Left kidney (tissue), 8 donors: ENCODE measurements at places on chromosomes 2 and 18.

- DNase-seq = no peak
Observed at GRCh38 chr2:160515120-160515519, 21.5 kb upstream of the RBMS1 start.

DNA sequence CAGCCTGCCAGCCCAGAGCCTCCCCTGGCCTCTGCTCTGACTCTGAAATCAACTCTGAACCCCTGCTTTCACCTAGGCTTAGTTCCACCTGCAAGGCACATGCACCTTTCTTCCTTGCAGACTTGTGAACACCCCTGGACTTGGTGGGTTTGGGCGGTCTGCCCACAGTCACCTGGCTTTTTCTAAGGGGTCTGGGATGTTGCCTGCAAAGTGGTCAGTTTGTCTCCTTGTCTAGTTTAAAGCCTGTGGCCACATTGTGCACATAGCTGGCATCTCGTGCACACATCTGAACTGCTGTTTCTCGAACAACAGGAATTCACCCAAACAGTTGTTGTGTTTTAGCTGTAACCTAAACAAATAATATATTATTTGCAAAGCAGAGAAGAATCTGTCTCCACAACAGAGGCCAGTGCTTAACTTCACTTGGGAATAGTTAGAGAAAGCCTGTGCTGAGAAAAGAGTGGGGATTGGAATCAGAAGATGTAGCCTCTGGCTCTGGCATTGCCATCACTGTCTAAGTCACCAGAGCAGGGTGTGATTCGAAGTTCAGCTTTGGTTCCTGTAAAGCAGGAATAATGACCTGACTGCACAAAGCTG, 108.5 kb downstream of the TMEM18 start:
- DNase-seq = no peak

GRCh38 chr2:197035002-197035401, 108.5 kb upstream of the PGAP1 start:
- no peak for DNase-seq

DNA sequence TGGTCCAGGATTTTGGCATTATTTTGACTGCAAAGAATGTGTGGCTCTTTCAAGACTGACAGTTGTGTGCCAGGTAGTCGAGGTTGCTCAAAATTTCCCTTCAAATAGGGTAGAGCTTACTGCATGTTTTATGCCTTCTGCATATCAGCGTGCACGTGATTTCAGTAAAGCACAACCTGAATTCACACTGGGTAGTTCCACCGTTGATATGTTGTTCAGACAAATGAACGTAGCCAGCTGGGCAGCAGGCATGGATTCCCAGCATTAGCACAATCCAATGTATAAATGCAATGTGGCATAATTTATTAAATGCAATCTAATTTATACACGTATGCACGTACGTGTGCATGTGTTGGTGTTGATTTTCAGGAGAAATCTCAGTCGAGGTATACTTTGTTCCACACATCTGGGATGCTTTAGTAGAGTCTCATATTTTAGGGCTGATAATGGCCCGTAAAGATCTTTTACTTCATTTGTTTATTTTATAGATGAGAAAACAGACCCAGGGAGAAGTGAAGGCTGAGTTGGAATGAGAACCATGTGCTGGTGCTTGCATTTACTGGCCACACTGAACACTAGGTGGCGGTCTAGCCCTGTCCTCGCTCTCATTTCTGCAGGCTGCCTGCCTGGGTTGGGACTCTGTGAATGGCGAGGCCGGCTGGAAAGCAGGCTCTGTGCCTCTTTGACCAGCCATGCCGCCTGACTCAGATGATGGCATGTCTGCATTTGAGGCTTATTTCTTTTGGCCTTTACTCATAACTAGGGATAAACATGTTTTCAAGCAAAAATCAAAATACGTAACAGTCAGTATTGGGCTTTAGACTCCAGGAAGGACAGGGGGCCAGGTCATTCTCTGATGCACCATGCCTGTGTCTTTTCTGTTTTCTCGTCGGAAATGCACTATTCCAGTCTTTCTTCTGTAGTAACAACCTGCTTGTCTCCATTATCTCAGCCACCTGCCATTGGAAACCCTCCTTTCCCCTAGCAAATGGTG, 120.4 kb downstream of the RNF144A start:
- DNase-seq = peak; percentile 73
